ENCODE measurements at places on chromosomes 2 and 18.

DNA sequence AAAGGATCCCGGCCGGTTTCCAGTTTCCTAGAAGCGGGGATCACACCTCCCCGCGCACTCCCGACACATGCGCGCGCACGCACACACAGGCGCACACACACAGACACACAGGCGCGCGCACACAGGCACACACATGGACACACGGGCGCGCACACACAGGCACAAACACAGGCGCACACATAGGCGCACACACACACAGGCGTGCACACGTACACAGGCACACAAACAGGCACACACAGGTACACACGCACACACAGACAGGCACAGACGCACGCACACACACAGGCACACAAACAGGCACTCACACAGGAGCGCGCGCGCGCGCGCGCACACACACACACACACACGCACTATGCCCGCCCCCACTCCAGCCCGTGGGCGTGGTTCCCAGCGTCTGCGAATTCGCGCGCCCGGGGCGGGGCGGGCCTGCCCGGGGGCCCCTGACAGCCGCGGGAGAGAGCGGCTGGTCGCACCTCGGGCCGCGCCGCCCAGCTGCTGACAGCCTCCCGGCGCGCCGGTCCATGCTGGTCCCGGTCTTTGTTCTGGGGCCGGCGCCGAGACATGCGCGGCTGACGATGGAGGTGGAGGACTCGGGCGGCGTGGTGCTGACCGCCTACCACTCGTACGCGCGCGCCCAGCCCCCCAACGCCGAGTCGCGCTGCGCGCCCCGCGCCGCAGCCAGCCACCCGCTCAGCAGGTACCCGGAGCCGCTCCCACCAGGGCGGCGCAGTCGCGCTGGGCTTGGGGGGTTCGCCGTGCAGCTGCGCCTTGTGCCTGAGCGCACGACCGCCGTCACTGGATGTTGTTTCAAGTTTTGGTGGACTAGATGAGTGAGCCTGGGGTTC lies at the start of gene ARHGAP28:
Gene ARHGAP28 (plus strand): TSS at position 470 of the 845 bp plus-strand sequence. CDS start 106 bp downstream, at position 576.
- DNase-seq, result no peak

GRCh38 chr2:237190966-237191713 lies 105.5 kb downstream of the COPS8 start:
- DNase-seq, result no peak

DNA sequence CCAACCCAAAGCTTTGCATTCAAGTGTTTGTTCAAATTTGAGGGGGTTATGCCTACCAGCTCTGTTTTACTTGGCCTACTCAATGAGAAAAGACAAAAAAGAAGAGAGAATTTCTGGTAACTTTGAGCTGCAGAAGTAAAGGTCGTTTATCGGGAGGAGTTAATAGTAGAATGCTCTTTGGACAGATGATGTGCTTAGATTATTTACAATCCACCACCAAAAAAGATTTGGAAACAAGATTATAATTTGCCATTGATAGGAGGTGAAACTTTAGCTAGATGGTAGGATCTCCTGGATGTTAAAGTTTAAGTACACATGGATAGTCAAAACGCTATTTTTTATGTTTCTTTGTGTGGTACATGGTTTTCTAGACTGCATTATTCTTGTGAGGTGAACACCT lies 24.9 kb upstream of the CPS1 start:
- DNase-seq, result no peak

DNA sequence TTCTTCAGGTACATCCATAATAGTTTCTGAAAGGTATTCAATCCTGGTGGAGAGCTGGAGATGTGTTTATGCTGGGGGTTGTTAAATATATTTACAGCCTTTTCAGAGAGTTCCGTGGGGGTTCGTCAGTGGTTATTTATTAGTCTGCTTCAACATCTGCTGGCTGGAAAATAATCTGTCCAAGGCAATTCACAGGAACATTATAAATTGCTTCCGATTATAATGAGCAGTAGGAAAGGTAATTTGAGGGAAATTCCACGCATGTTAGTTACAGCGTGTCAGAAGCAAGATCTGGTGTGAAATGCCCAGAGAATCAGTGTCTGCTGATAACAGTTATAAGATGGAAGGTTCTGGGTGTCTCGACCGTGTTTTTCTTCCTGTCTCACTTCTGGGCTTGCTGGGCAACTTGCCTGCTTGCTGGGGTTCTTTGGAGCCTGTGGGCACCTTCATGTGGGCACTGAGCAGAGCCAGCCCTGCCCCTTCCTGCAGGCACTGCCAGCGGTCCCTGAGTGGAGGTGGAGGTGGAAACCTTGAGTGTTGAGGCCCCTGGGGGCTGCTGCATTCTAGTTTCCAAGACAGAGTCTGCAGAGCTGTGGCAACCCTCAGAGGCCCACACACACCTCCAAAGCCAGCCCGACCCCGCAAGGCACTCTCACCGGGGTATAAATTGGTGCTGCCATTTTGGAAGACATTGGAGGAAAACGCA lies 185.7 kb downstream of the FAM210A start:
- DNase-seq, result no peak

GRCh38 chr2:103138123-103138901 lies 376.5 kb downstream of the TMEM182 start:
- DNase-seq, result no peak

- DNase-seq, result no peak
Observed at GRCh38 chr2:169395821-169396374, 33.6 kb upstream of the LRP2 start.

- no peak for DNase-seq
Observed at GRCh38 chr2:234983011-234983726, 31.4 kb downstream of the SH3BP4 start.

- no peak for DNase-seq
Observed at GRCh38 chr2:186629250-186629996, 39.6 kb downstream of the ITGAV start.

DNA sequence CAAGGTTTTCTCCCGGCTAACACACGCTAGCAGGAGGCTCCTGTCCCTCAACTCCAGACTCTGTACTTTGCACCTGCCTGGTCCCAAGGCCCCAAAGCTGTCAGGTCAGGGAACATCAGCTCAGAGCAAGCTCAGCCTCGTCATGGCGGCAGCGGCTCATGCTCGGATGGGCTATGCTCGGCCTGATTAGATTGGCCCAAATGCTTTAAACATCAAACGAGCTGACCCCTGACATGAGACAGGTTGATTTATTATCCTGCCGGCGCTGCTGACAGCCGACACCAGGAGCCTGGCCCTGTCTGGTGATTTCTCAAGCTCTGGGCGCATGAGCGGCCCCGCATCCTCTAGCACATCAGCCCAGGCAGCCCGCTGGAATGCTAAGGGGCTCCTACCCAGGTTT lies 436.4 kb downstream of the EIPR1 start:
- DNase-seq, result no peak

DNA sequence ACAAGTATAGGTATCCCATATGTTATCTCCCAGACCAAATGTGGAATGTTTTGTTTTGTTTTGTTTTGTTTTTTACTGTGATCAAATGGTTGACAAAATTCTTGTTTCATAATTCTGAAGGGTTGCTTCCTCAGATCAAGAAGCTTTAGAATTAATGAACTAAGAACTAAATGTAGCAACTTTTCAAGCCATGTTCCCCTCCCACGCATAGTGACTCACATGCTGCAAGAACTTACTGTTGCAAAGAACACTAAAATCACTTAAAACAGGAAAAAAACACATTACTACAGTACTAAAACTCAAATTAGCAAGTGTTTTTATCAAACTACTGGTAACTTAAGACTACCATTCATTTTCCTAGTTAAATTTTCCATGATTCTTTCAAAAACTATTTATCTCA lies 30.6 kb downstream of the HNRNPLL start:
- DNase-seq, result no peak

DNA sequence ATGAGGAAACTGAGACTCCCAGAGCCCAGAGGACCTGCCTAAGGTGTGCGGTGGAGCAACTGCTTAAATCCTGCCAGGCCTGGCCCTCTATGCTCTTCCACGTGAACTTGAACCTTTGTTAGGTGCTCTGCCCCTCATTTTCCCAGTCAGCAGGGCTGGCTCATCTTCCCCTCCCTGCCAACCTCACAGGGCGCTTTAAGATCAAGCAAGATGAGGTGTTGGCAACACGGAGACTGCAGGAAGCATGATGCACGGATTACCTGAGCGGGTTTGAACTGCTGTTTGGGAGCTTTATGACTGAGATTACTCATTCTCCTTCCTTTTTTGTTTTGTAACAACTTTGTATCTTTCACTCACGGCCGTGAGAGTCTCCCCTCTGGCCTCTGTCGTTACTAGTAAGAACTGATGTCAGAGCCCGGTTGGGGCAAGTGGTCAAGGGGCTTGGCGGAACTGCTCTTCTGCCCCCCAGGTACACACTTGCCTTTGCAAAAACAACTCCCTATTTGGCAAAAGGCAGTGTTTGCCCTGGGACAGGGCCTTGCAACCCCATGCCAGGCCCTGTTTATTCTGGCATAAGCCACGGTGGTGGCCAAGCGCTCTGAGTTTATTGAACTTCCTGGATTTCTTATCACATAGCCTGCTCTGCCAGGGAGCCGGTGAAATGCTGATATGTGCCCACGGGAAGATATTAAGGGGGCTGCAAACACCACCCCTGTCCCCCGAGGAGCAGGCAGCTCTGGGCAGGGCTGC lies 127.8 kb downstream of the INHBB start:
- DNase-seq, result no peak

- no peak for DNase-seq
Observed at GRCh38 chr2:132621131-132621875, 48.7 kb downstream of the LYPD1 start.

- DNase-seq, result no peak
Observed at GRCh38 chr18:50839996-50840395, 20.2 kb upstream of the MRO start.

DNA sequence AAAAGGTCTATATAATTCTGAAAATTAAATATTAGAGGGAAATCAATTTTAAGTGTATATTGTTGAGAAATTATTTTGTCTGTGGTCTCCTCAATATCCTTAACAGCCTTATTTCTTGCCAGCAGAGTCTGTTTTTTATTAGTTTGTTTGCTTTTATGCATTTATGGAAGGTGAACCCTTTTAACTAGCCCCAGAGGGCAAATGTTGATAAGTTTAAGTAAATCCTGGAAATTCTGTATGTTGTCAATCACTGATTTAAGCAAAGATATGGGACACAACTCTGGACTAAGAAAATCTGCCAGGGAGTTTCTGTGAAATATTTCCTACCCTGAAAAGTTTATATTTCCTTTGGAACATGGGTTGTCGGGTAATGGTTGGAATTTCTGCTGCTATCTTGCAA lies 339.5 kb upstream of the COL3A1 start:
- no peak for DNase-seq

- DNase-seq, result no peak
Observed at GRCh38 chr18:13107074-13107473, 111.5 kb upstream of the LDLRAD4 start.

GRCh38 chr2:12514631-12515437 lies 201.9 kb upstream of the TRIB2 start:
- no peak for DNase-seq

GRCh38 chr2:227509824-227510619 lies 38.1 kb downstream of the AGFG1 start:
- no peak for DNase-seq

- no peak for DNase-seq
Observed at GRCh38 chr2:167504061-167504460, 615.8 kb downstream of the XIRP2 start.

DNA sequence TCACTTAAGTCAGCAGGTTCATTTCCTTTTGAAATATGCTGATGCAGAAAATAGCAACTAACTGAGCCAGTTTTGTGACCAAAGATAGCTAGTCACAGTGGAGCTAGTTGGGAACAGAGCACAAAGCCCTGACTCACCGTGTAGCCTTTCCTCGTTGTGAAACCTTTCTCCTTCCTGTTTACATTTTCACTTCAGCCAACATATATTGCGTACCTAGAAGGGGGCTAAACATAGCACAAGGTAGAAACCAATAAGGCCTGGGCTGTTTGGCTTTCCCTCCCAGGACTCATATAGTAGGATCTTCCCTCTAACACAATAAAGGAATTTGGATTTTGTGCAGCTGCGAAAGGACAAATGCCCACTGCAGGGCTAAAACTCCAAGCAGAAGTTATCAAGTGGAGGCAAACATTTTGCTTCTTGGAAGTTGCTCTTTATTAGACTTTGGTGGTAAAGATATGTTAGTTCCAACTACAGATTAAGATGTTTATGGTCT lies 24.5 kb upstream of the LPIN2 start:
- DNase-seq, result no peak

DNA sequence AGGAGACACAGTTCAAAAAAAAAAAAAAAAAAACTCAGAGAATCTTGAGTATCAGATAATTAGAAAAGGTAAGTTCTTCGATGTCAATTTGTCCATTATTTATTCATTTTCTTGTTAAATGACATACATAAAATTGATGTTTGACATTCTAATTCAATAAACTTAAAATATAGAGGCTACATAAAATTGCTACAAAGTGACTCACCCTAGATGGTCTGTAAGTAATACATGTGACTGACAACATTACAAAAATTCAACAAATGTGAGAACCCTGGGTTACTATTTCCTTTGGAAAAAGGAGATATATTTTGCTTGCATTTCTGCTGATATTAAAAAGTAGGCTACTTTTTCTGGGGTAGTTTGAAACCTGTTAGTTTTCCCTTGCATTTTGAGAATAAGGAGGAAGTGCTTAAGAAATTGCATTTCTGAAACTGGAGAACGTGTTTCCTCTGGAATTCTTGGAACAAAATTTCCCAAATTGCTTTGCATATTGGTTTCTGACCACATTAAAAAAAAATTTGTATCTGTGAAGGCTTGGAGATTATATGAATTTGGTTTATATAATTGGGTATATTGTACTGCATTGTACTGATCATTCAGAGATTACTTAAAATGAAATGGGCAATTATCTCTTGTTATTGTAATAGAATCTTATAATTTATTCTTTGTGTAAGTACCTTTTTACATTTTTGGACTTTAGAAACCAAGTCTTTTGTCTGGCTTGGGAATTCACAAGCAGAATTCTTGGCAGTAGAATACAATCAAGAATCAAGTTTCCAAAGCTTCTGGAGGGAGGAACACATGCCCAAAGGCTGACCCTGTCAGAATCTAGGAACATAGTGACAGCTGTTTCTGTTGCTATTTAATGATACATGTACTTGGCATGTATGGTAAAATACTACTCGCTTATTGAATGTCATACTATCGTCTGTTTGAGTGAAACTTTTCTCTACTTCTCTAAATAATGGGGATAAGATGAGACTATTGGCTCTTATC lies 106.1 kb downstream of the DSEL start:
- DNase-seq, result no peak

- no peak for DNase-seq
Observed at GRCh38 chr2:23475036-23475435, 90.1 kb downstream of the KLHL29 start.

GRCh38 chr2:234279637-234280036 lies 217.2 kb downstream of the ARL4C start:
- DNase-seq, result no peak

All from stimulated activated CD8-positive, alpha-beta memory T cell treated with anti-CD3 and anti-CD28 coated beads, Interleukin-2, amount 100 ng/mL, for 1 hour (primary cell).